ENCODE measurements at places on chromosomes 11 and 22.
A peak's percentile ranks its signal among the peaks of the same experiment; 100 is the strongest.

GRCh38 chr11:132311703-132312102 is 941.3 kb downstream of the NTM start:
- H3K27ac ChIP-seq = no peak overlapping the region
- no peaks in the 10 kb centered on the region for H3K4me1 ChIP-seq
- H3K4me3 ChIP-seq = no peak overlapping the region
- H3K36me3 ChIP-seq = no peaks in the 10 kb centered on the region
- no peak for DNase-seq

DNA sequence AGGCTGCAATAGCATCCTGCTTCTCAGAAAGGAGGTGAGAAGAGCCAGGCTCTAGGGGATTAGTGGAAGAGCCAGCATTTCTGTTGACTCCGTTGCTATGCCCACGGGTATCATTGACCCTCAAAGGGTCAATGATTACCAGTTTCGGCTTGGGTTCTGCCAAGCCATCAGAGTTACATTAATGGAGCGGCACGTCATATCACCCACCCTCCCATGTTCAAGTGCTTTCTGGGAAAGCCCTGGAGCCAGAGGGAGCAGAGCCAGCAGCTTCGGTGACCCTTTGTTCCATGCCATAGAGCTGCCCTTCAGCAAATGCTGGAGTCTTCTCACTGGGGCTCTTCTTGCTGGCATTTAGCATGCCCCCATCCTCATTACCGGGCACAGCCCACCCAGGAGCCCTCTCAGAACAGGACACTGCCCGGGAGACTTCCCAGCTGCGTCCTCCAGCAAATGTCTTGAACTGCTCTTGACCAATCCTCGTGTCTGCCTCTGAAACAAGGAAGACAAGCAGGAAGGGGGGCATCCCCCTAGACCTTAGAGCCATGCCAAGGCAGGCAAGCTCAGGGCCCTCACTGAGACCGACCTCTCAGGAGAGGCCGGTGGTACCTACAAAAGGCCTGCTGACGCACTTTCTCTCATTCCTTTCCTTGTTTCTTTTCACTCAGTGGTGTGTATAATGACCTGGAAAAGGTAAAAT is 14.6 kb downstream of the KCNJ1 start:
- no peaks in the 10 kb centered on the region for H3K36me3 ChIP-seq
- peaks cover 10% of the 10 kb centered on the region for H3K27me3 ChIP-seq
- peaks cover 5% of the 10 kb centered on the region for H3K4me1 ChIP-seq
- H3K4me3 ChIP-seq = no peak overlapping the region

GRCh38 chr11:96307776-96308140 is 35.2 kb downstream of the MAML2 start:
- H3K4me3 ChIP-seq = peak overlapping the region; percentile 61
- H3K27ac ChIP-seq = no peak overlapping the region
- peaks cover 4% of the 10 kb centered on the region for H3K36me3 ChIP-seq
- peaks cover 28% of the 10 kb centered on the region for H3K4me1 ChIP-seq
- H3K27me3 ChIP-seq = no peaks in the 10 kb centered on the region

- H3K4me1 ChIP-seq = peaks cover 56% of the 10 kb centered on the region
- no peaks in the 10 kb centered on the region for H3K27me3 ChIP-seq
- peak overlapping the region; percentile 73 for H3K4me3 ChIP-seq
- peaks cover 52% of the 10 kb centered on the region for H3K36me3 ChIP-seq
- H3K27ac ChIP-seq = peak overlapping the region; percentile 99
These were observed 26.5 kb upstream of the SCARF2 start for GRCh38 chr22:20464096-20464614.

GRCh38 chr11:528815-529727 is 6.3 kb downstream of the HRAS start:
- H3K4me3 ChIP-seq = no peak overlapping the region
- no peak for DNase-seq
- H3K27me3 ChIP-seq = no peaks in the 10 kb centered on the region
- no peak overlapping the region for H3K27ac ChIP-seq
- no peaks in the 10 kb centered on the region for H3K4me1 ChIP-seq
- H3K36me3 ChIP-seq = peaks cover 7% of the 10 kb centered on the region

DNA sequence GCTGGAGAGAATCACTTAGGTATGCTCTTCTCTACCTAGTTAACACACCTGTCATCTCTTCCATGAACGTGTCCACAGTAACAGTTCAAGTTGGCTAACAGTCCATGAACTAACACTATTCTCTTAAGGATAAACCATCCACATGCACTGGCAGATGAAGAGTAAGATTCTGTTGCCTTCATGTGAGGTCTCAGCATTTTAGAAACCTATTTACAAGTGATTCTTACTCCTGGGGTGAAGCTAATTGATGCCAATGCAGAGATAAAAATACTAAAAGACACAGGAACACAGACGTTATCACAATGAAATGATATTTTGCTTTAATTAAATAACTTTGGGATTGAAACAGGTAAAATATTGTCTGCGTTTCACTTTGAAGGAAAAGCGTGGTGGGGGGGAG is 1.3 kb downstream of the LRRC4C start:
- no peak overlapping the region for H3K4me3 ChIP-seq
- no peaks in the 10 kb centered on the region for H3K27me3 ChIP-seq
- H3K4me1 ChIP-seq = no peaks in the 10 kb centered on the region
- H3K27ac ChIP-seq = no peak overlapping the region

DNA sequence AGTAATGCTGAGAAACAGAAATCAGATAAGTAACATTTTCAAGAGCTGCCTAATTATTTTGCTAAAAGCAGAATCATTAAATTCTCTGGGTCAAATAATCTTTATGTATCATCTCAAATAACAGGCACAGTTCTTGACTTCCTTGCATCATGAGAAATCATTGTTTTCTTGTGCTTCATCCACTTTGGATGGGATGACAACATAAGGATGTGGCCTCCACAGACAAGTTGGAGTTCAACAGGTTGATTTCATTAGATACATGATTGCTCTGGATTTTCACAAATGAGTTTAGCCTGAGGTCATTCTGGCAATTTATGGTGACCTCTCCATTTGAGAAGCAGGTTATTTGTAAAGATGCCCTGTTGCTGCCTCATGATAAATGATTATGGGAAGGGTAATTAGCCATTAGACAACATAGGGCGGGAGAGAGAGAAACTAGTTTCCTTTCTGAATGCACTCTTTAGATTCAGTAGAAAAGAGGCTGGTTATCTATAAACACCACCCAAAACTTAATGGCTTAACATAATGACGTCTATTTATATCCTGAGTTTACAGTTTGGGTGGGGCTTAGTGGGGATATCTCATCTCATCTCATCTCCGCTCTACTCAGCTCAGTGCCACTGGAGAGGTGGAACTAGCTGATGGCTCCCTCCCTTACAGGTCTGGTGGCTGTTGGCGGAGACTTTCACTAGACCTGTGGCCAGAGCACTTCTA is 35.0 kb upstream of the ADORA2A start:
- peaks cover 18% of the 10 kb centered on the region for H3K36me3 ChIP-seq
- H3K27ac ChIP-seq = peak overlapping the region; percentile 38
- DNase-seq = no peak
- peaks cover 27% of the 10 kb centered on the region for H3K4me1 ChIP-seq
- H3K27me3 ChIP-seq = no peaks in the 10 kb centered on the region

DNA sequence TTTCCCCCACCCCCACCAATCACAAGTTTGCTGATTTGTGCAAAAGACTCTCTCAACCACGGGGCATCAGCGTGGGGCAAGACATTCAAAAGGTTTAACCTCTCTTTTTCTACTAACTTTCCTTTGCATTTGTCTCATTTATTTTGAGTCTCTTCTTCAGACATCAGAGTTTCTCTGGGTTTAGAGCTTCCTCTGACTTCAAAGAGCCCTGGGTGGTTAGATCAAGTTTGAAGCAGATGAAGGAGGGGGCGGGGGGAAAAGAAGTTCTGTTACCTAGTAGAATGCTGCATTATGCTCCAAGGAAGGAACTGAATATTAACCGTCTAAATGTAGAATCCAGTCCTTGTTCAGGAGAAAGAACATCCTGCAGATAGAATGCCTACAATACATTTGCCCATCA is 24.5 kb downstream of the GAS2 start:
- H3K27me3 ChIP-seq = no peaks in the 10 kb centered on the region
- no peak overlapping the region for H3K27ac ChIP-seq
- H3K4me1 ChIP-seq = peaks cover 4% of the 10 kb centered on the region
- H3K36me3 ChIP-seq = no peaks in the 10 kb centered on the region

GRCh38 chr11:69891421-69892236 is 72.4 kb upstream of the FGF3 start:
- H3K27ac ChIP-seq = no peak overlapping the region
- H3K36me3 ChIP-seq = no peaks in the 10 kb centered on the region
- no peak overlapping the region for H3K4me3 ChIP-seq

- H3K36me3 ChIP-seq = no peaks in the 10 kb centered on the region
- no peak overlapping the region for H3K27ac ChIP-seq
- no peaks in the 10 kb centered on the region for H3K27me3 ChIP-seq
- H3K4me1 ChIP-seq = no peaks in the 10 kb centered on the region
- DNase-seq = no peak
These were observed 282.0 kb downstream of the SBF2 start for GRCh38 chr11:10012068-10012467.

GRCh38 chr11:72951193-72951592 is 137.0 kb downstream of the ATG16L2 start:
- H3K4me1 ChIP-seq = no peaks in the 10 kb centered on the region
- H3K27ac ChIP-seq = no peak overlapping the region
- no peak for DNase-seq
- H3K36me3 ChIP-seq = peaks cover 6% of the 10 kb centered on the region
- no peaks in the 10 kb centered on the region for H3K27me3 ChIP-seq

- DNase-seq = no peak
- H3K4me1 ChIP-seq = peaks cover 70% of the 10 kb centered on the region
- peak overlapping the region; percentile 93 for H3K4me3 ChIP-seq
These were observed 2.9 kb downstream of the FAM111A start for GRCh38 chr11:59145534-59145933.

DNA sequence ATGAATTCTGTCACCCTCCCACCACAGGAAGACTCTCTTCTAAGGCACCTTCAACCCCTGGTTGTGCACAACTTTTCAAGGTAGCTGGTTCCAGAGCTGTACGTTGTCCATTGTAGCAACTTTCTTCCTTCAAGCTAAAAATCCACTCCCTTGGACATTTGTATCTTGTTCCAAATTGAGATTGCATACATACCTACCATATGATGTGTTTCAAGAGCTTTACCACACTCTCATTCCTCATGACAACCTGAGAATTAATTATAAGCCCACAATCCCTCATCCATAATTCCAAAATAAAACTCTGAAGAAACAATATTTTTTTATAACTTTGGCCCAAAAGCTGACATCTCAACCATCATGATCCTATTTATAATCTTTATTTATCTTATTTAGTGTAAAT is 3.0 kb downstream of the OR52W1 start:
- H3K36me3 ChIP-seq = peaks cover 3% of the 10 kb centered on the region
- peaks cover 26% of the 10 kb centered on the region for H3K4me1 ChIP-seq

GRCh38 chr11:117909611-117910382 is 19.4 kb downstream of the TMPRSS13 start:
- no peak overlapping the region for H3K4me3 ChIP-seq
- H3K27me3 ChIP-seq = no peaks in the 10 kb centered on the region
- H3K36me3 ChIP-seq = no peaks in the 10 kb centered on the region
- no peak for DNase-seq

- H3K4me3 ChIP-seq = no peak overlapping the region
- no peak overlapping the region for H3K27ac ChIP-seq
- peaks cover 18% of the 10 kb centered on the region for H3K27me3 ChIP-seq
- H3K4me1 ChIP-seq = no peaks in the 10 kb centered on the region
These were observed 56.8 kb downstream of the SLC1A2 start for GRCh38 chr11:35362521-35362980.

DNA sequence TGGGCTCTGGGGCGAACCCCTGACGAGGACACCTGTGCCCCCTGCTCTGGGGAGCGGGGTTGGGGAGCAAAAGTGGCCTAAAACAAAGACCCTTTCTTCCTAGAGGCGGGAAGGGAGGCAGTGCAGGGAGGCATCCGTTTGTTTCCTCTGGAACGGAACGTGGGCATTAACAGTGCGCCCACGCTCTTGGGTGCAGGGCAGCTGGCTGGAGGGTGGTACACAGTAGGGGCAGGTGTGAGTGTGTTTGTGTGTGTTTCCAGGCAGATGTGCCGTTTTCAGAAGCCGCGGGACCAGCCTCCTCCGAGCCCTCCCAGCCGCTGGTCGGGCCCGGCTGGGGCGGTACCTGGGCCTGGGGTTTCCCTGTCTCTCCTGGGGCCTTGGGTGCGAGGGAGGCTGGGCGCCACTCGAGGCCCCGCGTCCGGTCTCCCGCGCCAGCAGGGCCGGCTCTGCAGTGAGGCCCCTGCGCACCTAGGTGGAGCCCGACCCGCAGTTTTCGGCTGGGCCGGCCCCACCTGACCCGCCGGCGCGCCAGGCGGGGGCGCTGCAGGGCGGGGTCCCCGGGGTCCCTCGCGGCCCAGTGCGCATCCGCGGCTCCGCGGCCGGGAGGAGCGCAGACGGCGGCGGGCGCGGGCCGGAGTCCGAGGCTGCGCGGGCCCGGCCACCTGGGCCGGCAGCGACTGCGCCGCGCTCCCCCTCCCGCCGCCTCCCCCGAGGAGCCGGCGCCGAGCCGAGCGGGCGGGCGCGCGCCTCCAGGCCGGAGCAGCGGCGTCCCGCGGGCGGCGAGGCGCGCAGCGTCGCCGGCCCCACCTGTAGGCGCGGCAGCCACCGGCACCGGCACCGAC is 1252.7 kb downstream of the BRD1 start:
- no peak overlapping the region for H3K27ac ChIP-seq
- no peak overlapping the region for H3K4me3 ChIP-seq
- H3K27me3 ChIP-seq = peaks cover 26% of the 10 kb centered on the region
- H3K4me1 ChIP-seq = no peaks in the 10 kb centered on the region
- no peaks in the 10 kb centered on the region for H3K36me3 ChIP-seq

DNA sequence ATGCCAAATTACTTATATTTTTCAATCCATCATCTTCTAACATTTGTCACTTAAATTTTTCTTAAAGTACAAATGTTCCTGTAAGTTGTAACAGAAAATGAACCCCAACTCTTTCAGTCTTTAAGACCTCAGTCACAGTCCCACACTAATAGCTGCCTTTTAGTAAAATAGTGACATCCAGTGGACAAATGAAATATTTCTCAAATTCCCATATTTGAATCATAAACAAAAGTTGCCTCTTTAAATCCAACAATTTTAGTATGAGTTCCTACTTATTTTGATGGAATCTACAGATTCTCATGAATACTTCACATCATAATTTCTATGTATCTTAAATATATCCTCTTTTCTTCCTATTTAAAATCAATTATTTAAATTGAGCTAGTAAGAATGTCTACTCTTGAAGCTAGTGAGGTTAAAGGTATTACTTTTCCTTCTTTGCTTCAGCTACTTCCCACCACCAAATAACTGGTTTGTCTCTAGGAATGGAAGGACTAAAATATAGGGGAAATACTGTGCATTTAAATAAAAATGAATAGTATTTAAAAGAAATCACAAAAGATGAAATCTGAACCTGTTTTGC is 9.2 kb downstream of the LIN7C start:
- no peak for DNase-seq
- no peak overlapping the region for H3K27ac ChIP-seq
- peaks cover 31% of the 10 kb centered on the region for H3K36me3 ChIP-seq
- H3K4me3 ChIP-seq = no peak overlapping the region
- peaks cover 10% of the 10 kb centered on the region for H3K4me1 ChIP-seq

All from T-helper 2 cell treated with Interferon-gamma antibody and Interleukin-4, amounts not matched to agents 5 μg/mL and 100 μg/mL, for 36 hours (primary cell).